Activated gamma-delta T cell treated with anti-CD3 and anti-CD28 coated beads, Interleukin-2, amount 50 U/mL, for 16 hours (primary cell): ENCODE measurements at places on chromosomes 1 and 21.

DNA sequence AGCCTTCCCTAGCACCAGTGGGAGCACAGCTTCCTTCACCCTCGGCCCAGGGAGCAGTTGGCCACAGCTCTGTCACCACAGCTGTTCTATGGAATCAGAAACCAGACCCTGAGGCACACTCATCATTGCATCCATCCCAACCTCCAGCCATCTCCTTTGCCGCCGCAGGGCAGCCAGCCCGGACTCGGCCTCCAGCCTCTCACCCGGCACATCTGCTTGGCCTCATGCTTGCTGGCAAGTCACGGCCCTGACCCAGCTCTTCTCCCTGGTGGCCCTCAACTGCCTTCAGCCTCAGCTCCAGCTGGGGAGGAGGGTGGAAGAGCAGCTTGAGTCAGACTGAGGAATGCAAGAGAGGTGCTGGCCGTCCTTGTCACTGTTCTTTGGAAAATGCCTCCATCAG, 59.8 kb downstream of the TOR1AIP2 start:
- DNase-seq = no peak

- DNase-seq = no peak
Measured at GRCh38 chr1:12178511-12178910, 11.7 kb downstream of the TNFRSF1B start.

DNA sequence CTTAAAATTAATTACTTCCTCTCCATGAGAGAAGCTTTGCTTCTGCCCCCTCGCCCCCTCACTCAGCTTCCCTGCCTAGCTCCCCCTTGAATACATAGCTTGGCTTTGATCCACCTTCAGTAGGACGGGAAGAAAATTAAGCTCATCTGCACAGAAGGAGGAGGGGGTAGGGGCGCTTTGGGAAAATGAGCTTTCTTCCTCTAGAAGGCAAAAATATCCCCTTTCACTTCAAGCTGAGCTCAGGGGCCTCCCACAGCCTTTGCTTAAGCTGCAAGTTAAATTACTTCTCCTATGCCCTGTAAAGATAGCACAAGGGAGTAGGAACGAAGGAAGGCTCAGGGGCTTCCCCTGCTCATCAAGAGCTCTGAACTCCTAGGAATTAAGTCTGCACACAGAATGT, 65.2 kb upstream of the GOLT1A start:
- no peak for DNase-seq

DNA sequence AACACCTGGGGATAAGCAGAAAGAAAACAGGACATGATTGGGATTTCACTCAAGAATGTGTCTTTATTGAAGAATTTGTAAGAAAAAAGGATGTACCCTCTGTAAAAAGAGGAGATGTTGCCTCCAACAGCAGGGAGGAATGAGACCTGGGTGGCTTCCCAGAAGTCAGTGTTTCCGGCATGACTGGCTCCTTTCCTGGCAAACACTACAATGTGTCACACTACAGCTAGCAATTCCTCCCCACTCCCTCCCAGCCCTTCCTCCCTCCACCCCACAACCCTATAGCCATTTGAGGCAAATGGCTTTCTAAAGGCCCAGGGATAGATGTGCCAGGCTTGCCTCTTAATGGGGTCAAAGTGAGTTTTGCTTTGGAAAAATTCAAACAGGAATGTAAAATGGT, 11.5 kb upstream of the COL8A2 start:
- no peak for DNase-seq

DNA sequence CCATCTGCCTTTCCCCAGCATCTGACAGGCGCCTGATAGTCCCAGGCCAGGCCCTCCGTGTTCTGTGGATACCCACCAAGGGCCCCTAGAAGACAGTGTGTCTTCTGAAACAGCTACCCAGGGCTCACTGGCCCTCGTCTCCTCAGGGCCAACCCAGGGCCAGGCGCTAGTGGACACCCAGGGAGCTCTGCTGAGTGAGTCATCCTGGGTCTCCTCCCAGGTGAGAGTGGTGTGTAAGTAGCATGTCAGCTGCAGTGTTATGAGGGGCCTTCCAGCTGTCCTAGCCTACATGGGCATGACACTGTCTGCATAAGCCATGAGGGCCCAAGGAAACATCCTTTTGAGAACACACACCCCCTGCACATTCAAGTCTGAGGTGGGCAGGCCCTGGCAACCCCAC, 36.7 kb downstream of the CHD5 start:
- no peak for DNase-seq

DNA sequence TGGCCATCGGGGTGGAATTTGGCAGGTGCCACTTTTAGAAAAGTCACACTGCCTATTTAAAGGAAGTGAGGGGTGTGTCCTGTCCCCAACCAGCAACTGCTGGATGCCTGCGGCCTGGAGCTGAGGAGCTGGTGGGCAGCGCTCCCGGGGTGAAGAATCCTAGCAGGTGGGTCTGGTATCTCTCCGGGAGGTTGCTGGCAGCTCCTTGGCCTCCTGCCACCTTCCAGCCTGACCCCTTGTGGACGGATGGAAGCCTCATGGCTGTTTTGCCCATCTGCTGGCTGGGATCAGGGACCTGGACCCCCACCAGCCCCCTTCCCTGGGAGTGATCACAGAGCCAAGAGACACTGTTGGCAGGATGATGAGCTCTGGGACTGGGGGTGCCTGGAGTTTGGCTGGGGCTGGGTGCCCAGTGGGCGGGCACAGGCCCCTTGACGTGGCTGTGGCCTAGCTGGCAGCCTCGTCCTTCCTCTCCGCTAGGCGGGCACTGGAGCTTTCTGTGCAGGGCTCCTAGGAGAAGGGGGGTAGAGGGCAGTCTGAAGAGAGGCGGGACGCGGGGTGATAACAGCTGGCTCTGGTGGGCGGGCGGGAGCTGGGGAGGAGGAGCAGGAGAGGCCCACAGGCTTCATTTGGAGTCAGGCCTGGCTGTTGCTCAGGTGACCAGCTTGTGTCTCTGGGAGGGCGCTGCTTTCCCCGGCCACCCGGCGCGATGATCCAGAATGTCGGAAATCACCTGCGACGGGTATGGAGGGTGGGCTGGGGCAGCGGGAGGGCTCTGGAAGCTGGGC, at the start of gene ACOT11:
TSS of gene ACOT11 (plus strand) at position 628 of the 788 bp plus-strand sequence. CDS start at position 710, 82 bp downstream.
- no peak for DNase-seq

DNA sequence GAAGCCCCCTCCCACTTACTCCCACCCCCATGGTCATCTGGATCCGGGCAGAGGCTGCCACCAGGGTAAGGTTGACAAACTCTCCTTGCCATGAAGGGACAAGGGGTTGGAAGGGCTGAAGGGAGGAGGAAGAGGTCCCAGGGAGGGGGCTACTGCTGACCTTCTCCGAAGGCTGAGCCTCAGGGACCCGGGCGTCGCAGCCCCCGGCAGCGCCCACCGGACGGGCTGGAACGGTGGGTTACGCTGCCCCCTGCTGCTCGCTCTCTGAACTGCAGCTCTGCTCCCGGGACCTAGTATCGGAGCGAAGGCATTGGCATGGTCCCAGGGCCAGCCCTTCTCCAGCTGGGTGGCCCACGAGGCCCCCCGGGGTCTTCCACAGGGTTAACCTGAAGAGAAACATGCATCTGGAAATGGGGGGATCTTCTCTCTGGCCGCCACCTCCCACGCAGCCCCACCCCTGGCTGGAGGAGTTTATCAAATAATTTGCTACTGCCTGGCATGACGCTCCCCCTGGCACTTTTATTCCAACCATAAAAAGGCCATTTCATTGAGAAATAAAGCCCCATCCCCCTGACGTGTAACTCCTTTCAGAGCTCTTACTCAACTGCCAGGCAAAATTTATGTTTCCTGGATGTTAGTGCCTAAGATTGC, 70.4 kb upstream of the TARDBP start:
- DNase-seq = peak; percentile 48

- no peak for DNase-seq
Measured at GRCh38 chr1:34115233-34115632, 49.8 kb downstream of the CSMD2 start.

DNA sequence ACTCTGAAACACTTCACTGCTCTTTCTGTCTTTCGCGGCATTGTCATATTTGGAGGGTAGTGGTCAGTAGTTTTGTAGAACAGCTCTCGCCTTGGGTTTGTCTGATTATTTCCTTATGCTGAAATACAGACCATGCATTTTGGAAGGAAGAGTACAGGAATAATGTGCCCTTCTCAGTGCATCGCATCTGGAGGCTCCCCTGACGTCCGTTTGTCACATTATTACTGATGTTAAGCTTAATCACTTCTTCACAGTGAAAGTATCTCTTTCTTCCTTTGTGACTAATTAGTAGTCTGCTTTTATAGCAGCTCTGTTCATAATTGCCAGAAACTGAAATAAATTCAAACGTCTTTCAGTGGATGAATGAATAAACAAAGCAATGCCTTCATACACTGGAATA, 85.7 kb upstream of the CXADR start:
- no peak for DNase-seq

- no peak for DNase-seq
Measured at GRCh38 chr1:95023399-95024043, 49.2 kb downstream of the ALG14 start.

DNA sequence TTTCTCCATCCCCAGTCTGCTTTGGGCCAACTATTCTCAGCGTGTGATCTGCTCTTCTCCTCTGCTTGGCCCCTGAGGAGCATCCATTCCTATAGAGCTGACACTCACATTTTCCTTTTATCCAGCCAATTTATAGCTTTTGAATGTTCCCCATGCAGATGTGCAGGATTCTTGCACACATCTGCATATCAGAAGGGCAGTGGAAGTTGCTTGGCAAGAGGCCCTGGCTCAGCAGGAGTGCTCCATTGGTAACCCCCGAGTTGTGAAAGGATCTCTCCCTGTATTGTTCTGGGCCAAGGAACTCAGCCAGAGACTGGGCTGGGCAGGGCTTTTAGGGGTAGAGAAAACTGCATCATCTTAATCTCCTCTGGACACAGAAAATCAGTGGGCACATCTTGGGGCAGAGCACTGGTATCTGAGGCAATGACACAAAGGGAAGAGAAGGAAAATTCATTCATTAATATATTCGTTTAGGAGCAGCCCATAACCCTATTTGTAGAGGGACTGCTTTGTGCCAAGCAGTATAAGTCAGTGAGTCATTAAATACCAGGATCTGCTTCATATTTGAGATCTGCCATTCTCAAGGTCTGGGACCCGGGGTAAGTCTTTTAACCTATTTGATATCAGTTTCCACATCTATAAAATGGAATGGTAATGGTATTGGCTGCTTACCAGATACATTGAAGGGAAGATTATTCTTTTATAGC, 31.0 kb upstream of the BEND5 start:
- no peak for DNase-seq

DNA sequence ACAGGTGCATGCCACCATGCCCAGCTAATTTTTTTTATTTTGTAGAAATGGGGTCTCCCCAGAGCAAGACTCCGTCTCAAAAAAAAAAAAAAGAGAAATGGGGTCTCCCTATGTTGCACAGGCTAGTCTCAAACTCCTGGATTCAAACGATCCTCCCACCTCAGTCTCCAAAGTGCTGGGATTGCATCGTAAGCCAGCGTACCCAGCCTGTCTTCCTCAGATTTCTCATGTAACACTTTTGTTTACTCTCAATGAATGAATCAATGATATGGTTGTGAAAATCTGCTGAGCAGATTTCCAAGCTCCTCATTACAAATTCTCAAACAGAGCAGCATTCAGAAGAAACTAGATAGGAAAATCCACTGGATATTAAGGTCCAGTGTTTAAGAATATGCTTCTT, 6.6 kb downstream of the CMPK1 start:
- DNase-seq = no peak
